CD4-positive, alpha-beta T cell treated with Interleukin-6 at 100 ng/mL for 8 hours (primary cell): ENCODE measurements at places on chromosomes 5 and 9.

DNA sequence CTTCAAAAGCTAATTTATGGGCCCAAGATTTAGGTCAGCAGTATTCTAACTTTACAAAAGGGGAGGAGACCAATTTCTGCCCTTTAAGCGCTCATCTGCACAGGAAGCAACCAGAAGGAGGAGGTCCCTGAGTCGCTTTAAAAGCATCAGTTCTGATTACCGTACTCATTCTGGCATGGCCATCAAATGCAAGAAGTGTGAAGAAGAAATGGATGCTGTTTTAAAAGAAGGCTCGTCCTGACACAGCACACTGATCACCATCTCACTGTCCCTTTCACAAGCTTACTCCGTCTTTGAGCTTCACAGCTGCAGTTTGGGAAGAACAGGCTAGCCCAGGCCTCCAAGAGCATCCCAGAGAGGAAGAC, 17.5 kb downstream of the ZNF608 start:
- no peak for DNase-seq

DNA sequence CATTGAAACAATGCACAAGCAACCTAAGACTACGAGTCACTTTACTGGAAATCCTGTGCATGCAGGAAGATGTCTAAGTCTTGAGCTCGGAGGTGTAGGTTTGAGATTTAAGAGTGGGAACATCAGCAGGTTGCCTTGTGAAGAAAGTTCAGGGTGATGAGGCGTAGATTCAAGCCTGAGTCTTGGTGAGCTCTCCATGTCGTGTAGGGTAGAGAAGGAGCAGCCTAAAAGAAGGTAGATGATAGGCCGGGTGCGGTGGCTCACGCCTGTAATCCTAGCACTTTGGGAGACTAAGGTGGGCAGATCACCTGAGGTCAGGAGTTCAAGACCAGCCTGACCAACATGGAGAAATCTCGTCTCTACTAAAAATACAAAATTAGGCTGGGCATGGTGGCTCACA, 30.2 kb upstream of the ANKRD18A start:
- no peak for DNase-seq

- DNase-seq, result no peak
These were observed 253.9 kb downstream of the CEMIP2 start for GRCh38 chr9:71514344-71514975.

DNA sequence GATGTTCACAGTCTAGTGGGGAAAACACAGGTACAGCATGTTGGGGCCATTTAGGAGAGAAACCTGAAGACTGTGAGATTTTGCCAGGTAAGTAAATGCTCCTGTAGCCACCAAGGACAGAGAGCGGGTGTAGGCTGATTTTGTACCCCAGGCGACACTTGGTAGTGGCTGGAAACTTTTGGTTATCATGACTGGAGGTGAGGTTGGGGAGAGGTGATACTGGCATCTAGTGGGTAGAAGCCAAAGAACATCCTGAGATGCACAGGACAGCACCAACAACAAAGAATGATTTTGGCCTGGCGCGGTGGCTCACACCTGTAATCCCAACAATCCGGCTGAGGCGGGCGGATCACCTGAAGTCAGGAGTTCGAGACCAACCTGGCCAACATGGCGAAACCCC, 38.8 kb upstream of the PWWP2A start:
- no peak for DNase-seq

- no peak for DNase-seq
These were observed 145.4 kb downstream of the CMYA5 start for GRCh38 chr5:79834754-79835714.

GRCh38 chr5:139181835-139182452, 16.2 kb downstream of the SIL1 start:
- no peak for DNase-seq

DNA sequence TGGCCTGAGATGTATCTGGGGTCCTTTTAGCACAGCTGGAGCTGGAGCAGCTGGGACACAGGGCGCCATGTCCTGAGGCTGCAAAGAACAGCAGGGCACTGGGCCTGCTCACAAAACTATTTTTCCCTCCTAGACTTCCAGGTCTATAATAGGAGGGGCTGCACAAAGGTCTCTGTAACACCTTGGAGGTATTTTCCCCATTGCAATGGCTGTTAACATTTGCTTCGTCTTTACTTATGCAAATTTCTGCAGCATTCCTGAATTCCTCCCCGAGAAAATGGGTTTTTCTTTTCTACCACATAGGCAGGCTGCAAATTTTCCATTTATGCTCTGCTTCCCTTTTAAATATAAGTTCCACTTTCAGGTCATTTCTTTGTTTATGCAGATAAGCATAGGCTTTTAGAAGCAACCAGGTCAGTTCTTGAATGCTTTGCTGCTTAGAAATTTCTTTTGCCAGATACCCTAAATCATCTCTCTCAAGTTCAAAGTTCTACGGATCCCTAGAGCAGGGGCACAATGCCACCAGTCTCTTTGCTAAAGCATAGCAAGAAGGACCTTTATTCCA, 130.8 kb downstream of the PCSK1 start:
- no peak for DNase-seq

DNA sequence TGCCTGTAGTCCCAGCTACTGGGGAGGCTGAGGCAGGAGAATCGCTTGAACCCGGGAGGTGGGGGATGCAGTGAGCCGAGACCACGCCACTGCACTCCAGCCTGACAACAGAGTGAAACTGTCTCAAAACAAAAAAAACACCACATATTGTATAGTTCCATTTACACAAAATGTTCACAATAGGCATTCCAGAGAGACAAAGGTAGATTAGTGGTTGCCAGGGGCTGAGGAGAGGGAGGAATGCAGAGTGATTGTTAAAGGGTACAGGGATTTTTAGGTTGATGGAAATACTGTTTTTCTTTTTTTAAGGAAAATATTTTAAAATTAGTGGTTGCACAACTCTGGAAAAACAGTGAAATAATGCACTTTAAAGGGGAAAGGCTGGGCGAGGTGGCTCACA, 19.6 kb downstream of the ETF1 start:
- no peak for DNase-seq

- no peak for DNase-seq
These were observed 479.5 kb downstream of the TAF11L14 start for GRCh38 chr5:18113721-18114120.

DNA sequence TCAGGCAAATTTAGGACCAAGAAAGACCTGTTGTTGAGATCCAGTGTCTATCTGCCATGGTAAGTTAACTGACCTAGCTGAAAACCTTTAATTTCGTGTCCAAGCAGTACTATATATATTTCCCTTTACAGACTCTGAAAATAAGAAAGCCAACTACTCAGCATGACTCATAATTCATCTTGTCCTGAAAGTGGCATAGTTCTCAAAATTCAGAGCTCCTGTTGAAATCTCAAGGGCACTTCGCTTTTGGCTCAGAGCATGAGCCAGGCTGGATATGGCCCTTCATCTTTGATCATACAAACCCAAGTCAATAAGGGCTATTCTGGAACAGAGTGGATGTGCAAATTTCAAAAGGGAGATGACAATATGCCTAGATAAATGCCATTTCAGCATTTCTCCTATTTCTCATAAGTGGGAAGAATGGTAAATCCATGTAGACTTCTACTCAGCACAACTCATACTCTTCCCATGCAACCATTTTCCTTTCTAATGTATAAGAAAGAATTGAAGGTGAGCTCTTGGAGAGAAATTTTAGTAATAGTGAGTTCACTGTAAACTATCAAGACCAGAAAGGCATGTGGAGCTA, 567.9 kb upstream of the DAB2 start:
- DNase-seq, result no peak

GRCh38 chr9:120926397-120926928, at the start of gene TRAF1:
TRAF1 (minus strand) TSS chr9:120926796; CDS start chr9:120926075, 721 bp downstream.
- peak; percentile 48 for DNase-seq

GRCh38 chr5:31823472-31823871, 184.5 kb downstream of the PDZD2 start:
- DNase-seq, result no peak

DNA sequence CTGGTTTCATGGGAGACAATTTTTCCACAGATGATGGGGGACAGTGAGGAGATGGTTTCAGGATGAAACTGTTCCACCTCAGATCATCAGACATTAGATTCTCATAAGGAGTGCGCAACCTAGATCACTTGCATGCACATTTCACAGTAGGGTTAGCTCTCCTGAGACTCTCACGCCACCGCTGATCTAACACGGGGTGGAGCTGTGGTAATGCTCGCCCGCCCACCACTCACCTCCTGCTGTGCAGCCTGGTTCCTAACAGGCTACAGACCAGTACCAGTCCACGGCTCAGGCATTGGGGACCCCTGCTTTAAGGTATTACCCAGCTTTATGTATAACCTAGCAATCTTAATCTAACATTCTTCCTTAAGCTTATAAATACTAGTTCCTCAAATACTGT, 35.6 kb downstream of the TTC39B start:
- no peak for DNase-seq

- DNase-seq, result no peak
These were observed 4.7 kb upstream of the PANK3 start for GRCh38 chr5:168583742-168584482.

DNA sequence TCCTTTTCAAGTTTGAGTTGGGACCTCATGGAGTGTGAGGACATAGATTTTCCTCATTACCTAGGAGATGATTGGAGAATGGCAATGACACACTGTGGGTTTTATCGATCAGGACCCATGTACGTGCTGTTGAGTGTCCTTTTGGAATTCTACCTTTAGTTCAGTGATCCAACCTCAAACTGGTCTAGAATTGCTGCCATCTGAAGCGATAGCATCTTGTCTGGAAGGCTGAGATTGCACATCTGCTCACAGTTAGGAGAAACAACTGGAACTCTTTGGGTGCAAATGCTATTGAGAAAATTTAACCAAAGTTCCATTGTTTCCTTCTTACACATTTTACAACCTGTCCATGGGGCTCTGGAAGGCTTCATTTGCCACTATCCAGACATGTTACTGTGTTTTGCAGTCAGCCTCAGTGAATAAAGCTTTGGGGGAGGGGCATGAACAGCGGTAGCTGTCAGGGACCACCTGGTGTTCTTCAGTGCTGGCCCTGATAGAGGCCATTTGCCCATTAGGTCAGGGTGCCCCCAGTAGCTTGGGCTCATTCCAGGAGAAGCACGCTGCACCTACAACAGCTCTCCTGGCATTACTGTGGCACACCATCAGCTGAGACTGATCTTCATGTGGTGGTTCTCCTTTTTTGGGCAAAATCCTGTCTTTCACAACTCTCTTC, 123.1 kb downstream of the PDE8B start:
- DNase-seq, result no peak

DNA sequence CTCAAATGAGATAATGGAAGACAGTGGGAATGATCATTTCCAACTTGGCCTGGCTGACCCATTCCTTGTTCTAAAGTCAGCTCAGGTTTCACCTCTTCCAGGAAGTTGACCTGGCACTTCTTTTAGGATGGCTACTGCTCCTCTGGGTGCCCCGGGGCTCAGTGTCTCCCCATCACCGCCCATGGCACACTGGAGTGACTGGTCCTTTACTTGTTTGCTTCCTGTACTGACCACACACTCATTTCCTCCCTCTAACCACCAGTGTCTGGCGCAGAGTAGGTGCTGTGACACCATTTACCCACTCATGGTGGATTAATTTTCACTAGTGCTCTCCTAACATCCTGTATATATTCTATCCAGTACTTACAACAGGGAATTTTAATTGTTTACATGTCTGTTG, 183.5 kb downstream of the CDK5RAP2 start:
- DNase-seq, result no peak

DNA sequence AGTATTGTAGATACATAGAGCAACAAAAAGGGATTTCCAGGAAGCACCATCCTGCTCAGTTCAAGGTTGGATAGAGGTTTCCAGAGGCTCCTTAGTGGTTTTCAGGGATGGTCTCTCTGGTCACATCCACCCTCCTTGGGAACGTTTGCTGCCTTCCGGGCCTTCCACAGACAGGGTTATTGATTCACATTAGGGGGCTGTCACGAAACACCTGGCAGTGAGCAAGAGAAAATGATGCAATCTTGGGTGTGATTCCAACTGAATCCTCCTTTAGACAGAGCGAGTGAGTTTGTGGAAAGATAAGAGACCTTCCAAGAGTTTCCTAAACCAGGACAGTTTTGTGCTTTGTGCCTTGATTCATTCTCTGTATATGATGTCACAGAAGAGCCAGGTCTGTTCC, 43.8 kb upstream of the CTSL start:
- no peak for DNase-seq

- no peak for DNase-seq
These were observed 555.5 kb downstream of the CDH9 start for GRCh38 chr5:26482810-26483375.

DNA sequence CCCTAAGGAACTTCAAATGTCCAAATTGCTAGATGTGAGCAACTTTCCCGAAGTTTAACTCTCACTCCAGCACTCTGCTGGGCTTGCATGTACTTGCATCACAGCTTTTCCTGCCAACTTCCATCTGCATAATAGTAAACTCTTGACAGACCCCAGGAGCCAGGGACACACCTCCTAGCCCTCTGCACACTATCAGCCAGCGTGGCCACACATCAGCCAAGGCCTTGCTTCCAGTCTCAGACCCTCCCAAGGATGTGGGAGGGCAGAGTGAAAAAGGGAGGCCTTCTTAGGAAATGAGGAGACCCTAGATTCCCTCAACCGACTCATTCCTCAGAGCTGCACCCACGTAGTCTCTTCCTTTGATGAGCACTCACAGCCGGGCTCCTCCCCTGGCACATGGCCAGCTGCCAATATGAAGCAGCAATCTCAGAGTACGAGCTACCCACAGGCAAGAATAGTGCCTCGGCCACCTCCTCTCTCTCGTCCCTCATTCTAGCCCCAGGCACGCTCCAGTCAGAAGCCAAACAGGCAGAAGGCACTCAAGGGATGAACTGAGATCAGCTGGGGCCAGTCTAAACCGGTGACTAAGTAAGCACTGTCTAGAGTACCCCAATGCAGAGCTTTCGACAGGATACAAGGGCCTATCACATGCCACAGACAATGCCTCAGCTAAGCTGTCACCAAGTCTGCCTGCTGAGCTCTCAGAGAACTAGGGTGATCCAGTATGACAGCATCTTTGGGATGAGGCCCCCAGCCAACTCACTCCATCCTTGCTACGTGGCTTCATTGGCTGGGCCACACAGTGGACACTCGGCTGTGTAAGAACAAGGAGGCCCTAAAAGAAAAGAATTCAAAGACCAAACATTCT, 2.3 kb downstream of the P4HA2 start:
- DNase-seq, result no peak

DNA sequence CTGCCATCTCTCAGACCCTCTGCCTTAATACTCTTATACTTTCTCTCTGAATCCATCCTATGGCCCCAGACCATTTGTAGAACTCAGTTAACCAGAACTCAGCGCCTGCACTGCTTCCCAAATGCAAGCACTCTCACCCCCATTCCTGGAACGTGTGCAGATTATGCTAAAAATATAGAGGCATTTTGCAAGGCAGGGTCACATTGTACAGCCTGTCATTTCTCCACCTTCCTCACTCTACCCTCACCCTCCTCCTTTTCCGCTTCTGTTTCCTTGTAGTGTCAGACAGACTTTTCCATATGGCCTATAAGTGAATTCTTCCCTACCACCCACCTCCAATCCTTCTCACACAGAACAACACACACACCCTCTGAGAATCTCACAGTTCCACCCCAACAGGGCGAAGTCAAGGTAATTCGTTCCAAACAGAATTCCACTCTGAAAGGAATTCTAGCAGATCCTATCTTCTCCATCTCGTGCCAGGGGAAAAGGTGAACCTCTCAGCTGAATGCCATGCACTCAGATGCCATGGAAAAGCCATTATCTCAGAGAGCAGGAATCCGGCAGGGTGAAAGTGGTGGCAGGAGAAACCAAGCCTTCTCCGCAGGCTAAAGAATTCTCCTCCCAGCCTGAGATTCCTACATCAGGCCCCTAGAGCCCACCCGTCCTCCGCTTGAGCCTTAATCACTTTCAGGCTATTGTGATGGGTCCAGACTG, 25.3 kb downstream of the GGTA1 start:
- DNase-seq, result no peak
